ENCODE measurements at places on chromosomes 2 and 18.

- no peak for DNase-seq
Measured at GRCh38 chr18:3540805-3541548, 91.0 kb downstream of the TGIF1 start.

- no peak for DNase-seq
Measured at GRCh38 chr2:177053716-177054115, 158.9 kb upstream of the HNRNPA3 start.

GRCh38 chr2:71456617-71457016 lies 3.3 kb downstream of the DYSF start:
- no peak for DNase-seq

DNA sequence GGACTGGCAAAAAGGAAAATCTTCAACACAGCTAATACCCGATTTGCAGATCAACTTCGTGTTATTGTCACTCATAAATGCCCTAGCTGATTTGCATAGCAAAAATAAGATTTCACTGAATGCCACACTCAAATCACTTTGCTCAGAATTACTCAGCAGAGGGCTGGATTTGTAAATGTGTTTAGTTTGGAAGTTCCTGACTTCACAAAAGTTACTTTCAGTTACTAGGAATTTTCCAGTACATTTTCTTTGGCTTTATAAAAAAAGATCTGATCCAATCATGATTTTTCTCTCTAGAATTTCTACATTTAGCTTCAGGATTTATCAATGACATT lies 433.3 kb upstream of the ID2 start:
- no peak for DNase-seq

- no peak for DNase-seq
Measured at GRCh38 chr18:69085951-69086350, 288.1 kb downstream of the CCDC102B start.

DNA sequence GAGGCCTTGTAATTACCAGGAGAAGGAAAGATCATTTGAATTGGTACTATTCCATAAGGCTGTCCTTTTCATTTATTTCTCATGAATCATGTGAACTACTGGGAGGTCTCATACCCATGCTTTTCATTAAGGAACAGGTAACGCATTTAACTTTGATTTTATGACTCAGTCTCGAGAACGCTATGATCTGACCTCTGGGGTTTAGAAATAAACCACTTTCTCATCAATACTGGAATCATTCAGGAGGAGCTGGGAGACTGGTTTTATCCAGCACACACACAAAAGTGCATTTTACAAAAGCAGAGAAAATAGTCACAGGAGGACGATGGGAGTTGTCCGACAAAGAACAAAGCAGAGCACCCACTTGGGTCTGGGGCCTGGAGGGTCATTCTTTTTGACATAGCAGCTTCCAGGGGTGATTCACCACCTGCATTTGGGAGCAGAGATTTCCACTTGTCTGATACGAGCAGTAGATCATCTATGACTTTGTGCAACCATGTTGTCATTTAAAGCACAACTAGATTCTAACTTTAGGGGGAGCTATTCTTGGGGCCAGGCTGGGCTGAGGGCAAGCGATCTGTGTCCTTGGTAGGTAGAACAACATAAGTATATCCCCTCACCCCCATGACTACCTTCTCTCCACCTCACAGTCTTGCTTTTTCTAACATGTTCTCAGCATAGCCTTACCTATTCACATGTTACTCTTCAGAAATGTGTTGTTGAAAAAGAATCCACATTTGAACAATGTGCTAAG lies 95.9 kb upstream of the SCG2 start:
- DNase-seq: no peak

DNA sequence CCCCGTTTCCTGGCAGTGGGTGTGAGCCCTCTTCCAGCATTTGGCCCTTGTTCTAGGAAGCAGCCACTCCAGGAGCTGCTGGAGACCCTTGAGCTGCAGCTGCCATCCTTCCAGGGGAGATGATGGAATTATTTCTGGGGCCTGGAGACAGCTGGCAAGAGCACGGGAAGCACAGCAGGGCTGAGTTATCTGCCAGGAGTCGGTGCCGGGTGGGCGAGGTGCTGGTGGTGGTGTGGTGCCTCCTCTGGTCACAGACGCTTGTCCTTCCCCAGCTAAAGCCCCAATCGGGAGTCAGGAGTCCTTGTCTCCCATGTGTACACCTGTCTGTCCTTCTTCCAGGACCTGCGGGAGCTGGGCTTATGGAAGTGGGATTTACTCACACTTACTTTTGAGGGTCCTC lies 36.0 kb downstream of the DPYSL5 start:
- DNase-seq: no peak

- DNase-seq: no peak
Measured at GRCh38 chr2:60972889-60973656, 44.4 kb upstream of the PEX13 start.

DNA sequence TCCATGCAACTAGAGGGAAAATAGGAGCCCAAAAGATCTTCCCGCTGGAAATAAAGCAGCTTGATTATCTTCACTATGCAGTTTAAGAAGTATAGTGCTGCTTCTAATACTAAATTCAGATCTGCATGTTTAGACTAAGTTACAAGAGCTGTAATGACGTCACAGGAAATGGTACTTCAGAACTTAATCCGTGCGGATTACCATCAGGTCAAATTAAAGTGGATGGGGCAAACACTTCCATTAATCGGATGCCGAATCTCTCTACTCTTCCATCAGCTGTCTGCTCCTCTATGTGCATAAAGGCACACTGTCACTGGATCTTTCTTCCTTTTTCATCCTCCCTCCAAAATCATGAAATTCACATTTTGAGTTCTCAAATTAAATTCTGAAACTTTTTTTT lies 52.6 kb downstream of the TRAPPC12 start:
- DNase-seq: no peak

- no peak for DNase-seq
Measured at GRCh38 chr18:6363216-6363615, 51.5 kb downstream of the L3MBTL4 start.

- no peak for DNase-seq
Measured at GRCh38 chr2:155382776-155383175, 684.3 kb downstream of the KCNJ3 start.

DNA sequence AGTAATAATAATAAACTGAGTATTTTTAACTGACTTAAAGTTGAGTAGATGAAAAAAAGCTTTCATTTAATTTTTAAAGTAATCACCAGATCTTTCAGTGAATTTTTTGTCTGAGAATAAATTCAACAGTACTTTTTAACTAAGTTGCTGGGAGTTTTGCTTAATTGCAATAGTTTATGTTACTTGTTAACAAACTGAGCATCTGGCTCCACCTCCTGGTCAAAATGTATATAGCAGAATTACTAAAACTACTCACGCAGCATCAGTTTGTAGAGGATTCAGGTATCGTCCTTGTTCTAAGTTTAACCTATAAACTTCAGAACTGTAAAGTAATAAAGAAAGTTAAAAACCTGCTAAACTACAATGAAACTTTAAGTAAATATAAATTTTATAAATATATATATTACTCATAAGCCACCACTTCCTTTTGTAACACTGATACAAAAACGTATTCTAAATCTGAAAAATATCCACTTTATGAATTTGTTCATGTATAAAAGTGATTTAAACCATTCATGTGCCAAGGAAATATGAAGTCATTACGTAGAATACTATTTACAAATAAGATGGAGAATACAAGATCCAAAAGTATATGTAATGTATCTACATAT lies 21.3 kb downstream of the NOL10 start:
- no peak for DNase-seq

- DNase-seq: no peak
Measured at GRCh38 chr18:74626049-74626874, 28.6 kb downstream of the ZNF407 start.

GRCh38 chr2:165002638-165003037 lies 47.3 kb upstream of the SLC38A11 start:
- no peak for DNase-seq

DNA sequence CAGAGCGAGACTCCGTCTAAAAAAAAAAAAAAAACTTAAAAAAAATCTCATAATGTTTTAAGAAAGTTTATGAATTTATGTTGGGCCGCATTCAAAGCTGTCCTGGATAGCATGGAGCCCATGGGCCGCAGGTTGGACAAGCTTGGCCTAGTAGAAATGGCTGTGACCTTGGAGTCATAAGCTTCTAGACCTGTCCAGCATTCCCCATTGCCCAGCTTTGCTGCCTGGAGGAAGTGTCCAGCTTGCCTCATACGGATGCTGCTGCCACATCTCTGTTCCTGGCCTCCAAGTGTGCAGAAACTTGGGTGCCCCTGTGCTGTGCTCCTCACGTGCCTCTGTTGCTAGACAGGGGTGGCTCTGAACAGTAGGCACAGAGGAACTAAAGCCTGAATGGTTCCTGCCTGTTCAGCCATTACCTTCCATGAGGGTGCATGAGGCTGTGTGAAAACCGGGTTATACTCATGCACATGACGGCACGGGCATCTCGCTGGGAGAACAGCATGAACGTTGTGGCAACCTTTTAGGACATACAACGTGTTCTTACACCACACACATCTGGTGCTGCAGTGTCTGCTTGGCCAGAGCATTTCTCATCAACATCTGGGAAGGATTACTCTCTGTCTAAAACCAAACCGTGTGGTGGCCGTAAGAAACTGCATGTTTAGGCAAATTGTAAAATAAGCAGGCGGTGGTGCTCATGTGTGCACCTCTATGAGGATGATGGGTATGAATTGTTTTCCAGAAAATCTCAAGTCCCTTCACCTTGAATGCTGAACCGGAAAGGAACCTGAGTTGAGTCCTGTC lies 38.2 kb downstream of the FHOD3 start:
- no peak for DNase-seq

- DNase-seq: no peak
Measured at GRCh38 chr2:209613649-209614305, 157.9 kb upstream of the UNC80 start.

DNA sequence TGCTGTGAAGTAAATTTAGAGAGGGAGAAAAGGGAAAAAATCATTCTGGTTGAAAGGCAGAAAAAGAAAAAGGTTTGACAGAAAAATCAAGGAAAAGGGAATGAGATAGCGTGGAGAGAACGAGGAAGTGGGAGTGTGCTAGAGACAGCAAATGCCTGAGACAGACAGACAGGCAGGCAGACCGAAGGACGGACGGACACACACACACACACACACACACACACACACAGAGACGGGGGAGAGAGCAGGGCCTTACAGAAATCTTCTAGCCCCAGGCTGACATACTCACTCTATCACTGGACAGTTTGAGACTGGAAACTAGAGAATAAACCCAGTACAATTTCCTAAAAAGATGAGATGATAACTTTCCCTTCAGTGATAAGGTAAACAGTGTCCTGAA lies 238.4 kb downstream of the ZNF521 start:
- no peak for DNase-seq

- DNase-seq: no peak
Measured at GRCh38 chr2:157486596-157487270, 42.8 kb upstream of the CYTIP start.

- DNase-seq: no peak
Measured at GRCh38 chr2:163717515-163717914, 18.3 kb downstream of the FIGN start.

All from breast epithelium (tissue), 4 donors.